ENCODE measurements at places on chromosomes 7 and 10.

- DNase-seq = no peak
These were observed 186.6 kb upstream of the PRSS1 start for GRCh38 chr7:142562688-142563087.

GRCh38 chr7:87944547-87944946 is 10.5 kb downstream of the ADAM22 start:
- DNase-seq = no peak

- no peak for DNase-seq
These were observed 85.9 kb downstream of the FRMD4A start for GRCh38 chr10:14244801-14245211.

DNA sequence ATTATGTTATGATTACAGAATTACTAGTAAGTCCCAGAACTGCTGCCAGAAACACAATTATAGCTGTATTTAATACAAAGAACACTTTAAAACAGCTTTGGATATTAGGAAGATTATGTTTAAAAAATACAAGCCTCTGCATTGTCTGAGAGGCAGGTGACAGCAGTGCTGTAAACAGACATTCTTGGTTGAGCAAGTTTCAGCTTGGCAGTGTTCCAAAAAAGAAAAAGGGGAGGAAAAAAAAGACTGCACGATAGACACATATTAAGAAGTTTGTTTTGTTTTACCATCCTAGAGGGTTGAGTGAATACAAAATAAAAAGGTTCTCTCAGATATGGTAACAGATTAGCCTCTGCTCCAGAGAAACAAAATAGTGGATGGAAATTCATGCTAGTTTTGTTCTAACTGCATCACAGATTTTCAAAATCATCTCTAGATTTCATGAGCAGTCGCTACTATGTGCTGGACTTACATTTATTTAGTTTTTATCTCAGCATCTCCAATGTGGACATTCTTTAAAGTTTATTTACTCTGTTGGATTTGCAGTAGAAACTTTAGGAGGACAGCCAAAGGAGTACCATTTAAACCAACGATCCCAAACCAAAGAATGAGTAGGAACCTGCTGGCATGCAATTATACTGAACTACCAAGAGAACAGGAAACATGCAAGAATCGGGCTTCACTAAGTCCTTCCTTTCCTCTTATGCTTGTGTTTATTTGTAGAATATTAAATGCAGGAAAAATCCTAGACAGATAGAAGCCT is 9.0 kb downstream of the FAM204A start:
- no peak for DNase-seq
